ENCODE measurements at places on chromosomes 11 and 22.
A peak's percentile ranks its signal among the peaks of the same experiment; 100 is the strongest.

- no peak for DNase-seq
These were observed 24.5 kb downstream of the MMP20 start for GRCh38 chr11:102600666-102601065.

DNA sequence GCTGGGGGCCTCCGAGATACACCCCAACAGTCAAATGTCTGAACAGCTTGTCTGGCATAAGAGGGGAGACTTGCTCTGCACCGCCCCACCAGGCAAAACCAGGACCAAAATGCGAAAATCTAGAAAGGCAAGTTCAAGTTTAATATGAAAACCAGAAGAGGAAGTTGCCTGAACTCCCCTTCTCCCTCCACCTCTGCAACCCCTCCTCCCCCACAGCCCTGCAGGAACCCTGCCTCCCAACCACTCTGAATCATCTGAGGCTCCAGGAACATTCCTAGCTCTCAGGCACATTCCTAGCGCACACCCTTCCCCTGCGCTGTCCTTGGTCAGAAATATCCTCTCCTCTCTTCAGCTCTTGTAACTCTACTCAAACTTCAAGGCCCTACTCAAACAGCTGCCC, 36.7 kb downstream of the ISX start:
- no peak for DNase-seq

- no peak for DNase-seq
These were observed 55.0 kb downstream of the MICAL2 start for GRCh38 chr11:12165237-12165875.

DNA sequence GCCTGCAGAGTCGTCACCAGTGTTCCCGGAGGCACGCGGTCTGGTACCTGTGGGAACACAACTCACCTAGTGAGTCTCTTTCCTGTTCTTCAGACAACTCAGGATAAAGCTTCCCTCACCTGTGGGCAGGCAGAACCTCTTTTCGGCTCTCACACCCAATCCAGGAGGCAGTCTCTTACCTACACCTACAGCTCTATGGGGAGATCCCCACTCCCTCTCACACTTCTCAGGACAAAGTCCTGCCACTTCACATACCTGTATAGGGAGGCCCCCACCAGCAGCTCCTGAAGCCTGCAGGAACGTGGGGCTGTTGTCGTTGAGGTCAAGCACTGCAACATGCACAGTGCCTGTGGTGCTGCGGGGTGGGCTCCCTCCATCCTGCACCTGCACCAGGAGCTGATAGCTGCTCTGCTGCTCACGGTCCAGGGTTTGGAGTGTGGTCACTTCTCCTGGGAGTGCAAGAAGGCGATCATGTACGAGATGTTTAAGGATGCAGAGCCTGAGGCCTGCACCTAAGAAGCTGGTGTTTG, 12.2 kb upstream of the TPP1 start:
- DNase-seq = no peak

DNA sequence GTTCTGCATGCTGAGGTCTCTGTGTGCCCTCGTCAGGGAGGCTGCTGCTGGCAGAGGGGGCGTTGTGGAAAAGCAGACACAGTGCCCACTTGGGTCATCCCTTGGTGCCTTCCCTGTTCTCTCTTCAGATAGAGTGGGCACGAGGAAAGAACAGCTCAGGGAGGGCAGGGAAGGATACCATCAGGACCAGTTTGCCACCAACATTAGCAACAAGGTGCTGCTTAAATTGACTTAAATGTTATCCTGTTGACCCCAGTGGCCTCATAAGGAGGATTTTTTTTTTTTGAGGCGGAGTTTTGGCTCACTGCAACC, 91.2 kb downstream of the BCR start:
- DNase-seq = no peak

- no peak for DNase-seq
These were observed 377.3 kb downstream of the FAM181B start for GRCh38 chr11:82356316-82356715.

- no peak for DNase-seq
These were observed 12.3 kb upstream of the MS4A6E start for GRCh38 chr11:60314635-60315321.

DNA sequence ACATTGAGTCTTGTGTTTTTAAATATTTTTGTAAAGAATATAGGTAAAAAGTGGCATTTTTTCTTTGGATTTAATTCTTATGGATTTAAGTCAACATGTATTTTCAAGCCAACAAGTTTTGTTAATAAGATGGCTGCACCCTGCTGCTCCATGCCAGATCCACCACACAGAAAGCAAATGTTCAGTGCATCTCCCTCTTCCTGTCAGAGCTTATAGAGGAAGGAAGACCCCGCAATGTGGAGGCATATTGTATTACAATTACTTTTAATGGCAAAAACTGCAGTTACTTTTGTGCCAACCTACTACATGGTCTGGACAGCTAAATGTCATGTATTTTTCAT, 333 bp upstream of the CD3E start:
- no peak for DNase-seq

DNA sequence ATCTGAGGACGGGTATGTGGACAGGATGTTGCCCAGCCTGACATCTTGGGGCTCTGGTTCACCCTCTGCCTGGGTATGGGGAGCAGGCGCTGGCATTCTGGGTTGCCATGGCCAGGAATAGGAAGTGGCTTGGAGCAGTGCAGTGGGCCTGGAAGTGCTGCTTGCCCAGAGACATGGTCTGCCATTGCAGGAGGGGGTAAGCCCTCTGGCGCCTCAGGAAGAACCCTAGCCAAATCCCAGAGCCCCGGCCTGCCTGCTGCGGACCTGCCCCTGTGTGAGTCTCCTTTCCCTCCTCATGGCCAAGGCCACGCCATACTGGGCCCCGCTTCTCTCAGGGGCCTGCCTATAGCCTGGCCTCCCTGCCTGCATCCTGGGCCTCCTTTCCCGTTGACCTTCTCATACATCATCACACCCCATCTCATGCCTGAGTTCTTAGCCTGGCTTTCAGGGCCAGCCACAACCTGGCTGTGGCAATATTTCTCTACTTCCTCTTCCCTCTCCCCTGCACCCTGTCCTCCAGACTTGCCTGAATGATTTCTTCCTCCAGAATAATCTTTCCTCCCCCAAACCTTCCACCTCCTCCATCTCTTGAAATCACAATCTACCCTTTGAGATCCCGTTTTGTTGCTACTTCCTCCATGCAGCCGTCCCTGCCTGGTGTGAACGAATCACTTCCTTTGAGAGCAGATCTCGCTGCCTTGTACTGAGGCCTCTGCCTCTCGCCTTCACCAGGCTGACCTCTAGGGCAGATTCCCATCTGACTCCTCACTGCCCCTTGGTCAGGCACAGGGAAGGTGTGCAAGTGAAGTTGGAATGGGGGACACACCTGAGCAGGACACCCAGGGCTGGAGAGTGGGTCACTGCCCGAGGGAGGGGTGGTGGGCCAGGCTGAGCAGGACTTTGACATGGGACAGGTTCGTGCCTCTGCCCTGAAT, 5.2 kb downstream of the CAPN5 start:
- no peak for DNase-seq

GRCh38 chr22:47139013-47139789, 376.8 kb downstream of the TBC1D22A start:
- no peak for DNase-seq

DNA sequence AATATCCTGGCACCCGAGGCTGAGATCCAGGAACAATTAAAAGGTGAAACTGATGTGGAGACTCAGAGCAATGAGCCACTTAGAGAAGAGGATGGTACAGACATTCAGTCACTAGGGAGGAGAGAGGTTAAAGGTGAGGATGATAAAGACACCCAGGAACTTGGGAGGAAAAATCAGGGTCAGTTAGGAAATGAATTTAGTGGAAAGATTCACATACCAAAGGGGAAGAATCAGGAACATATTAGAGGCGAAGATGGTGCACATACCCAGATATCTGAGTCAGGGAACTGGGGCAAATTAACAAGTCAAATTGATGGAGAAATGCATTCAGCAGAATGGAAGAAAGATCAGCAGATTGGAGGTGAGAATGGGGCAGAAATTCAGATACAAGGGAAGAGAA, 4.1 kb upstream of the MEI1 start:
- DNase-seq = no peak

DNA sequence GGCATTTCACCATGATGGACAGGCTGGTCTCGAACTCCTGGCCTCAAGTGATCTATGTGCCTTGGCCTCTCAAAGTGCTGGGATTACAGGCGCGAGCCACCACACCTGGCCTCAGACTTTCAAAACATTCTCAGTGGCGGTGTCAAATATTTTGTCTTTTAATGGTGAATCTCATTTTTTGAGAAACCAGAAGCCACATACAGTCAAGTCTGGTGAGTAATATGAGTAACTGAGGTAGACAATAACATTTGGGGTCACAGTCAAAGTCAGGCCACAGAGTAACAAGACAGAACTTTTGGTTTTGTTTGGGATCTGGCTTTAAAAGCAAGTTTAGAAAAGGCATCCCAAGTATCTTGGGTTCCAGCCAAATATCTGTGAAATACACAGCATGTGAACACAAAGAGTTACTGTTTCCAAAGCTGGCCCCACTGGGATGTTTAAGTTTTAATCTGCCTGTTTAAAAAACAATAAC, 5.6 kb upstream of the TMA7B start:
- DNase-seq = peak; percentile 14

GRCh38 chr11:57336111-57336666, 497 bp upstream of the SSRP1 start:
- no peak for DNase-seq

- DNase-seq = no peak
These were observed 3.3 kb downstream of the VSIG2 start for GRCh38 chr11:124748481-124749343.
